ENCODE measurements at places on chromosomes 5 and 9.

- DNase-seq, result no peak
Measured at GRCh38 chr9:98284754-98285153, 29.3 kb upstream of the TBC1D2 start.

- no peak for DNase-seq
Measured at GRCh38 chr5:164470312-164470711, 964.9 kb downstream of the MAT2B start.

- DNase-seq, result no peak
Measured at GRCh38 chr9:72476617-72477437, 44.6 kb upstream of the TMC1 start.

DNA sequence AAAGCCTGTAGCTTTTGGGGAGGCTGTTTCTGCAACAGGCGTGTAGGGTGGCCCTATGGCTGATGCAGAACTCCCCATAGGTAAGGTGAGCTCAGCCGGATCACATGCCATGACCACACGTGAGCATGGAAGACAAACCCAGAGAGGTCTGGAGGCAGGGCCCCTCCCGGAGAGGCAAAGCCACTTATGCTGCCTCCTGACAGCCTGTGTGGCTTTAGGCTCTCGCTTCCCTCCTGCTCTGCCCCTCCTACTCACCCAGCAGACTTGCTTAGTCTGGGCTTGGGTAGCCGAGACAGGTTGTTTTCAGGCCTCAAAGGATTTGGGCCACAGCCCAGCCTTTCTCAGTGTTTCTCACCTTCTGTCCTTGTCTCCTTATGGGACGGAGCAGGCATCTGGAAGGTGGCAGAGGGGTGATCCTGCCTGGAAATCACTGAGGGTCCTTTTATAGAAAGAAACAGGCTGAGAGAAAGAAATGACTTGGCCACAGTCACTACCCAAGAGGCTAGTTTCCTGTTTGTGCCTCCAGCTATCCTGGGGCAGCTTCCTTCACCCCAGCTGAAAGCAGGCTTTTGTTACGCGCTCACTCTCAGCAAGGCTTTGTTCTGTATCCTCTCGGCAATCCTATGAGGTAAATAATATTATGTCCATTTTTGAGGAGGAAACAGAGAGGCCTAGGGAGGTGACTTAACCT lies 89.9 kb downstream of the DAB2IP start:
- no peak for DNase-seq

- DNase-seq, result no peak
Measured at GRCh38 chr5:33102551-33102950, 338.2 kb upstream of the TARS1 start.

DNA sequence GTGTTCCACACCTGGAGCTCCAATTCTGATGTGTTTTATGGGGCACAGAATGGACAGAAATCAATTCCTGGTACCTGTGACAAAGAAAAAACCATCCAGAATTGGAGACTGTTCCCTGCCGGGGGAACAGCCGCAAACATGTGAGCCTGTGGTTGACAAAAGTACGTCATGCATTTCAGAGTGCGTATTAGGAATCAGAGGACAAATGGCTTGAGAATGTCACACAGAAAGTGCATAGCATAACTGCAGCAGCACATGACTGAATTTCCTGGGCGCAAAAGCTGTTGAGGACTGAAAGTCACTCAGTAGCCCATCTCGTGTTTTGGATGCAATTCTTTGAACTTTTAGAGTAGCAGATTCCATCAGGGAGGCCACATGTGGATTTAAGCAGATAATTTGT lies 85.1 kb downstream of the TRIO start:
- no peak for DNase-seq

GRCh38 chr5:92917044-92917443 lies 664.0 kb downstream of the NR2F1-AS1 start:
- no peak for DNase-seq

Measured in stimulated activated CD4-positive, alpha-beta T cell treated with anti-CD3 and anti-CD28 coated beads, TNF-alpha, amount 100 ng/mL, for 48 hours (primary cell).